Stimulated activated CD8-positive, alpha-beta memory T cell treated with anti-CD3 and anti-CD28 coated beads, Interleukin-2, amount 100 ng/mL, for 48 hours (primary cell): ENCODE measurements at places on chromosomes 3 and 15.

DNA sequence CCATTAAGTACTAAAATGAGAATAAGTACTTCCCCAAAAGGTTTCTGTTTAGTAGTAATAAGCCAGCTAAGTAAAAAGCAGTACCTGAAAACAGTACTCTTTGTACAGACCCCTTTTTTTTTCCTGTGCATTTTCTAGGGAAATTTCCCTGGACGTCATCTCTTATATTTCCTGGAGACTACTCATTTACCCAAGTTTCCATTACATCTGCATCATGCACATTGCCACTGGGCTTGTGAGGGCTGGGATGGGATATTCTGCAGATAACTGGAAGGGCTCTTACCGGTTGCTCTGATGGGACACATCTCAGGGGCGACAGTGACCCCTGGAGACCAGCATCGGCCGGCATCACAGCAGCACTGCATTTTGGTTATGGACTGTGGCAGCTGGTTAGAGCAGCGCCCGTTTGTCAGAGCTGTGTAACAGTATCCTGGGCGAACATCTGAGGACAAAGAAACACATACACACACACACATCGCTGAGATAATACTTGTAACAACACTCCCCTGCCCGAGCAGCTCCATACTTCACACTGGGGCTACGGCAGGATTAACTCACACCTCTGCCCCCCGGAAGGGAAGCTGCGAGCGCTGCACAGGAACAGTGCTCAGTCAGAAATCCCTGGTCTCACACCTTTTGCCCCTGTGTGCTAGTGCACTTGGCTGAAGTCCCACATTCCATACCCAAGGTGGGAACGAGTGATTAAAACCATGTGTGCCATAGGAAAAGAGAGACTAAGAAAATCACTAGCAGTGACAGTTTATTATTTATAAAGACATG is 124.9 kb downstream of the FBN1 start:
- DNase-seq, result no peak

DNA sequence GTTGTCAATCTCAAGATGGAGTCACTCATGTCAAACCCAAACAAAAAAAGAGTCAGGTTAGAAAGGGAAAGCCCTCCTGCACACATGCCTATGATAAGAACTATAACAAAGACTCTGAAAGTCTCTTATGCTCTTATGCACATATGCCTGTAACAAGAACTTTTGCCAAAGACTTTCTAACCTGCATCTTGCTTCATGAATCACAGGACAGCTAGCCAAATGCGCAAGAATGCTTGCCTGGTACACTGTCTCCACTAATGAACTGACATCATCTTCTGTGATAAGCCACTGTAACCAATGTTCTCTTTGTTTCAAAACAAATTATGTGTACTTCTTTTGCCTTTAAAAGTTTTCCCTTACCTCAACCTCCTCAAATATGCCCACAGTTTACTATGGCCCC is 18.2 kb upstream of the EHHADH start:
- DNase-seq, result no peak

DNA sequence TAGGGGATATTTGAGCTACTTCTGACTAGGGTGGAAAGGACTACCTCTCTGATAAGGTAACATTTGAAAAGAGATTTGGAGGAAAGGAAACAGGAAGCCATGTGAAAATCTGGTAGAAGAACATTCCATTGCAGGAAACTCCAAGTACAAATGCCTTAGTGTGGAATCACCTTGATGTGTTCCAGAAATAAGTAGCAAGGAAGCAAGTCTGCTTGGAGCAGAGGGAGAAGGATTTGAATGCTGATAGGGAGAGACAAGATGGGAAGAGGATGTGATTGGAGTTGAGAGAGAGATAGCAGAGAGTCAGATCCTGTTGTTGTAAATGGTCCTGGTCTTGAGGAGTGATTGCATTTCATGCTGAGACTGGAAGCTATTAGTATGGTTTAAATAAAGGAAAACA is 335.1 kb upstream of the DCBLD2 start:
- no peak for DNase-seq

- no peak for DNase-seq
These were observed 5.1 kb downstream of the RNU6-1 start for GRCh38 chr15:67834581-67835296.

DNA sequence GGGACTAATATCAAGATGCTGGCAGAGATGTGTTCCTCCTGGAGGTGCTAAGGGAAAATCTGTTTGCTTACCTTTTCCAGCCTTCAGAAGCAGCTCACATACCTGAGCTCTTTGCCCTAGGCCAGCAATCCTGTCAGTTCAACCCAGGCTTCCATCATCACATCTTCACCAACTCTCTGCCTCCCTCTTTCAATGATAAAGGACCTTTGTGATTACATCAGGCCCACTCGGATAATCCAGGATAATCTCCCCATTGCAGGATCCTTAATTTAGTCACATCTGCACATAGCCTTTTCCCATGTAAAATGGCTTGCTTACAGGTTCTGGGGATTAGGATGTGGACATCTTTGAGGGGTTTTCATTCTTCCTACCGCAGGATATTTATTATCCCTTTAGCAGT is 58.3 kb downstream of the NSUN3 start:
- no peak for DNase-seq

- no peak for DNase-seq
These were observed 193.2 kb upstream of the ZNF385D start for GRCh38 chr3:21944251-21944650.

GRCh38 chr3:77324105-77324504 is 284.2 kb downstream of the ROBO2 start:
- no peak for DNase-seq

GRCh38 chr15:43281926-43282602 is 15.3 kb upstream of the TGM5 start:
- DNase-seq, result no peak

- no peak for DNase-seq
These were observed 98.3 kb downstream of the SLC9A9 start for GRCh38 chr3:143749926-143750325.

DNA sequence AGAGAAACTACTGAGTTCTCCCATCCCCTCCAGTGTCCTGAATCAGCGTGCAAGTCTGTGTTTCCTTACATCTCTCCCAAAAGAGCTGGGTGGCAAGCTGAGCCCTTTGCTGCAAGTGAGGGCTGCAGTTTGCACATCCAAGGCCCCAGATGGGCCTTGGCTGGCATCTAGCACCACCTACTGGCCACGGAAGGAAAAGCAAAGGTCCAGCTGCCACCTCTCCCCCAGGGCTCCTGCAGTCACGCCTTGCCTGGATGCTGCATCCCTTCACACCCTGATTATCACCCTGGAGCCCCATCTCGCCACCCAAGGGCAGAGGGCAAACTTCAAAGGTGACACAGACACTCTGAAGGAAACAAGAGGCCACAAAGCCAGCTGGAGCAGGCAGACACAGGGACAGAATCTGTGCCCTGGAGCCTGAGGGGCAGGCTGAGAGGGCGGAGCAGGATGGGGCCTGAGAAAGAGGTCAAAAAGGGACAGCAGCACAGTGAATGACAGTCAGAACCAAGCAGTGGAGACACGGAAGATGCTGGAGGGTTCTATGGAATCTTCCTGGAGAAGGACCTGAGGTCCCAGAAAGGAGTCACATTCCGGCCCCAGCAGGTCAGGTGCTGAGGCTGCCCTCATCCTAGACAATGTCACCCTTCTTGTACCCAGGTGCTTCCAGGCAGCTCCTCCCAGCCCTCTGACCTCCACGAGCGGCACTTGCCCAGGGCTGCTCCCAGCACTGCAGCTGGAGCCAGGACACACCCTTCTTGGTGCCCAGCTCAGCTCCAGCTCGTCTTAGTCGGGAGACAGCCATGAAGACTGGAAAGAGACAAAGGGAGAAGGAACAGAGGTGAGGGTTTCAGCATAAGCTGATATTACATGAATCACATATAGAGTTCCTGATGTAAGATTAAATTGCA is 18.3 kb upstream of the NTRK3 start:
- peak; percentile 43 for DNase-seq

DNA sequence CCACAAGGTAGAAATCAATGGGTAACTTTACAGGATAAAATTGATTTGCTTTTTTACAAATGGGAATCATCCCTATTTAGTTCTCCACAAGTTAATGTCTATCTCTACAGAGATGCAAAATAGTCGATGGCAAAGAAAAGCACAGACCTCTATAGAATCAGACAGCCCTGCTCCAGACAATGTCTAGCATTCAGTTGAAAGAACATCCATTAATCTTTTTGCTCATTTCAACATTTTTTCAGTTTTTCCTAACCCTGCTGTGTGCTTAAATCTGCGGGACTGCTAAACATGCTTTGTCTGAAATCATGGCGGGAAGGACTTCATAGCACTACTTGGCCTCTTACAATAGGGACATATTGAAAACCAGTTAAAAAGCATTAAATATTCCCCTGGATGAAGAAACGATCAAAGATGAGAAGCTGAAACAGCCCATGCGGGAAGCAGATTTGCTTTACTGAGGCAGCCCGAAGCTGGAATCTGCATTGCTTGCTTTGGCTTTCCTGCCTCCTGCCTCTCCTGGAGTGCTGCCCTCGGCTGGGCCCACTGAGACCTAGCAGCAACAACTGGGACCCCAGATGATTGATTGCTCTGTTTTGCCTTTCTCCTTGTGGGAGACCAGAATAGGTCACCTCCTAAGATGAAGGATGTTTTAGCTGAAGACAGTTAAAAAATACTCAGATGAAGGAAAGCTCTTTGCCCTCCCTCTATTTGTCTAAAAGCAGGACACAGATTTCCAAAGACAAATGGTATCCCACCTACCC is 38.5 kb upstream of the RASGRP1 start:
- no peak for DNase-seq
